ENCODE measurements at places on chromosomes 11 and 22. TPM values are rescaled to one million over a fixed set of nuclear protein-coding genes. Genes with fewer than 3 reads are reported as not detected.

DNA sequence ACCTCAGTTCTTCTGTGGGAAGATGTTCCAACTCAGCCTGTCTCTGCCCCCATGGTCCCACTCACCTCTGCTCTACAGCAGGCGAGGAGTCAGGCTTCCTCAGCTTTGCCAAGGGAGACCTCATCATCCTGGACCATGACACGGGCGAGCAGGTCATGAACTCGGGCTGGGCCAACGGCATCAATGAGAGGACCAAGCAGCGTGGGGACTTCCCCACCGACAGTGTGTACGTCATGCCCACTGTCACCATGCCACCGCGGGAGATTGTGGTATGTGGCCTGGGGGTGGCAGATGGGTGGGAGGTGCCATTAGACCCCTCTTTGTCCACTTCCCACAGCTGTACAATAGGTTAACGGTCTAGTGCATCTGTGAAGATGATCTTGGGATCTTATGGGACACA is 73.3 kb downstream of the MYO7A start:
- no peak for DNase-seq

- no peak for DNase-seq
Measured at GRCh38 chr22:47547239-47547661, 784.8 kb downstream of the TBC1D22A start.

DNA sequence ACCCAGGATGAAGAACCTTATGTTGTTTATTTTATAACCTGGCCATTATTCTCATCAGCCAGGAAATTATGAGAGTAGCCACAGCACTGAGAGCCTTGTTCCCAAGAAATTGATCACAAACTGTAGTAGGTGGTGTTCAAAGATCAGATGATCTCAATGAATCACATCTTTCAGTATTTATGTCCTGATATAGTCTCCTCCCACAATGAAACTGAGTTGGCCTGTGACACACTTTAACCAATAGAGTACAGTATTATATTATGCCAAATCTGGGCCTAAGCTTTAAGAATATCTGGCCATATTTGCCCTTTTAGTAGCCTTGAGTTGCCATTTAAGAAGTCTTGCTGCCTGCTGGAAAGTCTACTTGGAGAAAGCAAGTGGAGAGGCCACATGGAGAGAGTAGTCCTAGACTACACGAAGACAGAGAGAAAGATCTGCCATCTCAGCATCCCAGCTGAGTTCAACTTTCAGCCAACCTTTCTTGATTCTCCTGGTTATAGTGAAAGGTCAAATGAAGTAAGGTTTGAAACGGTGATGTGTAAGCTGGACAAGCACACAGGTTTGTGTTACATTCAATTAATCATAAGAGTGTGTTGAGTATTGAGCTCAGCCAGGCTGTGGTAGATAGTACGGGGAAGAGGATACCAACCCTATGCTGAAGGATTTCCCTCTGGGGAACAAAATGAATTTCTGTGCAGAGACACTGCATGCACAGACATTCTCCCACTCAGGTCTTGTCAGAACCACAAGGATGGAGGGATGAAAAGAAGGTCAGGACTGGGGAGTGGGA is 561.8 kb downstream of the SOX6 start:
- no peak for DNase-seq

GRCh38 chr11:15933886-15934625 is 422.3 kb downstream of the SOX6 start:
- no peak for DNase-seq

GRCh38 chr11:1803246-1803645 is 31.5 kb upstream of the SYT8 start:
- DNase-seq, result no peak

NPAT gene
- 4.5 TPM for total RNA-seq

PHOX2A gene
- not detected for total RNA-seq

ZNRD2 gene
- total RNA-seq, result 96.5 TPM

OR2AG1 gene
- not detected for total RNA-seq

UBQLN3 gene
- total RNA-seq, result not detected

Measured in Caki2 (cell line).